SHP77 (cell line): ENCODE measurements at places on chromosomes 3 and 15.

GRCh38 chr15:46955576-46955975, 761.7 kb upstream of the SEMA6D start:
- DNase-seq, result no peak

DNA sequence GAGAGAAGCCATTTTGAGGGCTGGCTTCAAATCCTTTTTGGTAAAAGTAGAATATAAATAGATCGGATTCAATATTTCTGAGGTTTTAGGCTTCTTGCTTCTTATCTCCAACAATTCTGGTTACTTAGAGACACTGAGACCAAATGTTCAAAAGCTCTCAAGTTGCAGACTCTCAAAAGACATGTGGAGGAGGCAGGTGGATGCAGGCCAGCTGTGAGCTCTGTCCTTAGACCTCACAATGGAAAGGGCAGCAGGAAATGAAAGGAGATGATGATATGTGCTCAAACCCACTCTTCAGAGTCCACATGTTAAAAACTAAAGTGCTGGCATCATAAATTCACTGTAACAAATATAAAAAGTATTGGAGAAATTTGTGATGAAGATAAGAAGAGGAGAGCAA, 424.9 kb upstream of the ALCAM start:
- peak; percentile 6 for DNase-seq

GRCh38 chr3:72336821-72337479, 511.3 kb downstream of the SHQ1 start:
- peak; percentile 41 for DNase-seq

DNA sequence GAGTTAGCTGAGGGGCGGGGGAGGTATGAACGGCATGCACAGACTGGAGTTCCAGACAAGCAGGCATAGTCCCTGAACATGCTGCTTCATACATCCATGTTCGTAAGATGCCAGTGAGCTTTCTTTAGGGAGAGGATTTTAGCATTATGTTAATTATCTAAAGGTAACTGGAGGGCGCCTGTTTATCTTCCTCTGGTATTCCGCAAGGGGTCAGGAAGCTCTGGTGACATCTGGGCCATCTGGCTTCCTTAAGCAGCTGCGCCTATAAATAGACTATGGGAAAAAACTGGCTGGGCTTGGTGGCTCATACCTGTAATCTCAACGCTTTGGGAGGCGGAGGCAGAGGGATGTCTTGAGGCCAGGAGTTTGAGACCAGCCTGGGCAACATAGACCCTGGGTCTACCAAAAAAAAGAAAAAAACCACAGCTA, 1.5 kb upstream of the FBXO22 start:
- peak; percentile 60 for DNase-seq

DNA sequence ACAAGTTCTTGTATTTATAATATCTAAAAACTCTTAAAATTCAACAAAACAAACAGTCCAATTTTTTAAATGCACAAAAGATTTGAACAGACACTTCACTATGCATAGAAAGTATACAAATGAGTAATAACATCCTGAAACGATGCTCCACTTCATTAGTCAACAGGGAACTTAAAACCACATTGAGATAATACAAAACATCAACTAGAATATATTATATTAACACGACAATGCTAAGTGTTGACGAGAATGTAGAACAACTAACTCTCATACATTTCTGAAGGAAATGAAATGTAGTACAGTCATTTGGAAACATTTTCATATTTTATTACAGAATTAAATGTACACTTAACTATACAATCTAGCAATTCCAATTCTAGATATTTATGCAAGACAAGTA, 93.4 kb downstream of the IGSF11 start:
- DNase-seq, result no peak

DNA sequence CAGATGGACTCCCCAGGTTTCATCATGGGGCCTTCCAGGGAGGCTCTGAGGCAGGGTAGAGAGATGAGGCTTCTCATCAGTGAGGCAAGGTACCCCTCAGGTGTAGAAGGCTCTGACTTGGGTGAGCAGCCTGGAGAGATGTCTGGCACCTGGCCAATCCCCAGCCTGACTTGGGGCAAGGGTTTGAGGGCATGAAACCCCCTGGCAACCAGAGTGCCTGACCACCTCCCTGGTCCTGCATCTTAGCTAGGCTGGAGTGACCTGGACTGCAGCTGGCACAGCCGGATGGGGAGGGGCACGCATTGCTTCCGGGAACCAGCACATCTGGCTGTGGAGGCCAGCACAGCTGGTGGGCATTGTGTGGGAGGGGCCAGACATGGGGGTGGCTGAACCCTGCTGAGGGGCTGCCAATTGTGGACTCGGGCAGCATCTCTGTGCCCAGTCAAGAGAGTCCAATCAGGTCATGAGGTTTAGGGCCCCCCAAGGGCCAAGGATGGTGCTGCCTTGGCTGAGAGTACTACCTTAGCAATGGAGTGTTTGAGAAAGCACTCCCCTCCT, 1.9 kb downstream of the ZBTB47 start:
- DNase-seq, result no peak

DNA sequence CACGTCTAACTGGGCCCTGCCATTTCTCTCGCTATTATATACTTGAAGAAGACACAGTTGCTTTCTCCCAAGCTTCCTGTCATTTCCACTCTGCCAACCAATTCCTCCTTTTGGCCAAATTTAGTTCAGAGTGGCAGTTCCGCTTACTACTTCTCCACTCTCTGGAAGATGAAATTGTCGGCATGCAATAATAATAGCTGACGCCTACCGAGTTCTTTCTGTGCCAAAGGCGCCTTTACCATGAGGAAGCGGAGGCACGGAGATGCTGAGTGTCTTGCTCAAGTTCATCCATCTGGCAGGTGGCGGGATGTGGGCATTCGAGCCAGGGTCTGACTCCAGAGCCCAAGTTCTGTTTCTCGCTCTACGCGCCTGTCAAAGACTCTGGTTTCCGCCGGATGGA, 14.6 kb upstream of the NRROS start:
- DNase-seq, result no peak

GRCh38 chr3:177652556-177653291, 455.4 kb upstream of the TBL1XR1 start:
- no peak for DNase-seq

DNA sequence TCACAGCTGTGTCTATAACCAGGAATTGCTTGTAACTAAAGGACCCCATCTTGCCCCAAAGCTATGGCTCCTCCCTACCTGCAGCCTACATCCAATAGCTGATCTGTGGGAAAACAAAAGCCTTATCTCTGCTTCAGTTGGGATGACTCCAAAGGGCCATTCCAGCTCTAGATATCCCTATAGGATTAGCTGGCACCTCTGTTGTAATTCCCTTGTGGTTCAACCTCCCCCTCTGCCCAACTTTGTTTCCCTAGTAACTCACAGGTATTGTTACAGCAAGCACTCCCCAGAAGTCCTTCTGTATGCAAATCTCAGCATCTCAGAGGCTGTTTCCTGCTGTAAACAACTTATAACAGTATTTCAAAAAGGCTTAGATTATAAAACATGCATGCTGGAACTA, 478.6 kb downstream of the AGBL1 start:
- DNase-seq, result no peak

- DNase-seq, result no peak
Measured at GRCh38 chr3:74302969-74303368, 311.5 kb downstream of the CNTN3 start.

GRCh38 chr3:126952261-126952982, 30.5 kb upstream of the PLXNA1 start:
- no peak for DNase-seq

DNA sequence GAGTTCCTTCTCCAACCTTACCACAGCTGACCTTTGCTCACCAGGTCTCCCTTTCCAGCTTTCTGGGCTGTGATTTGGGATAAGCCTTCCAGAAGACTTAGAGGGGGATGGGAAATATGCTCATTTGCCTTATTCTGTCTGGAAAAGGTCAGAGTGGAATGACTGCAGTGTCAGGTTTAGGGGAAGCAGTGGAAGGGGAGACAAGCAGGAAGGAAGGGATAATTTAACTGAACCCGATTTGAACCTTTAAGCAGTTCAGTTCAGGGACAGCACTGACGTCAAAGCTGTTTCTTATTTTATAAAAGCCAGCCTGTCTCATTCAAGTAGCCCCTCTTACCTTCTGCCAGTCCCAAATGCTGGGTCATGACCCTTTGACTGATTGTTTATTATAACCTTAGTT, 418.4 kb upstream of the RARB start:
- DNase-seq, result no peak
